ENCODE measurements at places on chromosomes 4 and X.

DNA sequence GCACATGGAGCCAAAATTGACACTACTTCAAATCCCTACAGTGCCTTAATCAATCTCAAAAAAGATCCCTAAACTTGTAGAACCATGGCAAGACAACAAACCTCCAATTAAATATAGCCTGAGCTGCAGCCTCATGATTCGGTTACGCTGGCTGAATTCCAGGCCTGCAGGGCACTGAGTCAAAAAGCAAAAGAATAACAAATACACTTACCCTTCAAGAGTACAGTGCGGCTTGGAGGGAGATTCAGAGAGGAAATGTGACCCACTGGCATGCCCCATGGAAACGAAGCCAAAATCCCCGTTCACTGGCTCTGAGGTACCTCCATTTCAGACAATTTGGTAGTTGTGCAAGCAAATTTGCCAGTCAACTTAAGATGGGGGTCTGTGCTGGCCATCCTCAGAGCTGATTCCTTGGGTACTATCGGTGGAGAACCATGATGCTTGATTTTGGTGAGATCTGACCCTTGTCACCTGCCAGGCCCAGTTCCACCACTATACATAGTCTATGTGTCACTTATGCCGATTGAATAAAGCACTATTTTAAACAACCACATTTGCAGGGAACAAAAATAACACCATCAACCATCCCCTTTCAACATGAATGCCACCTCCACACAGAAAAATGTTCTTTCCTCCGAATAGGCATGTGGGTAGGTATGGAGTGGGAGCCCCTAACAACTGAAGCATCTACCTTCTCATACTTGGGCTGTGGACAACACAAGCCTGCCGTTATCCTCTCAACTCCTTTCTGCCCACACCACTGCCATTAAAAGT is 2.1 kb downstream of the C4orf54 start:
- DNase-seq: no peak

GRCh38 chrX:133598601-133599335 is 183.5 kb upstream of the GPC4 start:
- no peak for DNase-seq

DNA sequence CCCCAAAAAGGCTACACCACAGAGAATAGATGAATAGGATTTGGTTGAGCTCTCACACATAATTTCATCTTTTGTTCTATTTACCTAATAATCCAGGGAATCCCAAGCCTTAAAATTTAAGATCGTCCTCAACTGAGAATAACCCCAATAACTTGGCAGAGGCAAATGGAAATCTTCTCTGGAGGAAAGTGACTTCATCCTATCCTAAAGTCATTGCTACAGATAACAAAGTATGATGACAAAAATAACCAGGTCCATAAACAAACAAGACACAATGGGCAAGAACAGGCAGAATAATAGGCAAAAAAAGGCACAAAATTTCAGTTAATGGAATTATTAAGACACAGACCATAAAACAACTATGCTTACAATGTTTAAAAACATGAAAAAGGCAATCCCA is 177.3 kb upstream of the STK26 start:
- no peak for DNase-seq

- DNase-seq: no peak
Observed at GRCh38 chr4:173189117-173189693, 20.6 kb downstream of the GALNT7 start.

GRCh38 chrX:24018809-24019208 is 8.2 kb downstream of the KLHL15 start:
- DNase-seq: no peak

GRCh38 chr4:88734403-88734949 is 36.8 kb upstream of the NAP1L5 start:
- no peak for DNase-seq

GRCh38 chr4:162056990-162057389 is 106.8 kb downstream of the FSTL5 start:
- no peak for DNase-seq

All from erythroblast (primary cell).